ENCODE measurements at places on chromosomes 16 and 17.

- DNase-seq = no peak
These were observed 46.2 kb downstream of the CYB561 start for GRCh38 chr17:63399856-63400255.

DNA sequence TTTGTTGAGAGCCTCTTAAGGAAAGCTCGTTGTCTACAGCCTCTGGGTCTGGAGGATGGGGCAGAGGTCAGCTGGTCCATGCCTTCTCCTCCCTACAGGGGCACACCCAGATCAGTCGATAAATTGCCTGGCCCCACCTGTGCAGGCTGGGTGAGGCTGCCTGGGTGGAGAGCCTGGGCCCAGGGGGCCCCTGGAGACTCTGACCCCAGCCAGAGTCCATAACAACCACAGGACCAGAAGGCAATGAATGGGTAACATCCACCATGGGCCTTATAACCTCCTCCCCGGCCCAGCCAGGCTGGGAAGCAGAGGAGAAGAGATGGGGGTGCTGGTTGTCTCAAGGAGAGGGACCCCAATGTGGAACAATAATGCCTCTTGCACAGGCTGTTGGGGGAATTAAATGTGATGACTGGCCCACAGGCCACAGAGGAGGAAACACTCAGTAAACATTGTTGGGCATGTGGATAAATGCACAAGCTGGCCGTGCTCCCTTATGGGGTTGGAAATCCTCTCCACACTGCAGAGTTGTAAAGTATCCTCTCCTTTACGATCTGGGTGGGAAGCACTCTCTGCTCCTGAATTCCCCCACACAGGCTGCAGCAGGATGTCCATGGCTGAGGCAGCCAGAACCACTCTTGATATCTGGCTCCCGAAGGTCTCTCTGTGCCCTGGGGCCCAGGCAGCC, 56.7 kb upstream of the TOB1 start:
- no peak for DNase-seq

DNA sequence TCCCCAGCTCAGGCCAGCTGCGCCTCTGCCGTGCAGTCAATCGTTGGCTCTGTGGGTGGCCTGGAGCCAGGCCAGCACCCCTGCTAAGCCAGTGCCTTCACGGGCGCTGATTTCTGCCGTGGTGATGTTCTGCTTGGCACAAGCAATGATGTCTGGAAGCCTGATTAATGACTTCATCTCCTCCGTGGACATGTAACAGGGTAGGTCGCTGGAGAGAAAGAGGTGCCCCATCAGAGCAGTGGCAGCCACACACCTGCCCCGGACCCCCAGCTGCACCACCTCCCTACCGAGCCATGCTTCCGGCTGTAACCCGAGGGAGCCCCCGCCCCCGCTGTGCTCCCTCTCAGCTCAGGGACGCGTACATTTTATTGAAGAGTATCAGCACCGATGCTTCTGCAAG, 1.9 kb downstream of the ARL16 start:
- DNase-seq = no peak

- no peak for DNase-seq
These were observed 531.4 kb downstream of the CDH11 start for GRCh38 chr16:64590513-64590912.

DNA sequence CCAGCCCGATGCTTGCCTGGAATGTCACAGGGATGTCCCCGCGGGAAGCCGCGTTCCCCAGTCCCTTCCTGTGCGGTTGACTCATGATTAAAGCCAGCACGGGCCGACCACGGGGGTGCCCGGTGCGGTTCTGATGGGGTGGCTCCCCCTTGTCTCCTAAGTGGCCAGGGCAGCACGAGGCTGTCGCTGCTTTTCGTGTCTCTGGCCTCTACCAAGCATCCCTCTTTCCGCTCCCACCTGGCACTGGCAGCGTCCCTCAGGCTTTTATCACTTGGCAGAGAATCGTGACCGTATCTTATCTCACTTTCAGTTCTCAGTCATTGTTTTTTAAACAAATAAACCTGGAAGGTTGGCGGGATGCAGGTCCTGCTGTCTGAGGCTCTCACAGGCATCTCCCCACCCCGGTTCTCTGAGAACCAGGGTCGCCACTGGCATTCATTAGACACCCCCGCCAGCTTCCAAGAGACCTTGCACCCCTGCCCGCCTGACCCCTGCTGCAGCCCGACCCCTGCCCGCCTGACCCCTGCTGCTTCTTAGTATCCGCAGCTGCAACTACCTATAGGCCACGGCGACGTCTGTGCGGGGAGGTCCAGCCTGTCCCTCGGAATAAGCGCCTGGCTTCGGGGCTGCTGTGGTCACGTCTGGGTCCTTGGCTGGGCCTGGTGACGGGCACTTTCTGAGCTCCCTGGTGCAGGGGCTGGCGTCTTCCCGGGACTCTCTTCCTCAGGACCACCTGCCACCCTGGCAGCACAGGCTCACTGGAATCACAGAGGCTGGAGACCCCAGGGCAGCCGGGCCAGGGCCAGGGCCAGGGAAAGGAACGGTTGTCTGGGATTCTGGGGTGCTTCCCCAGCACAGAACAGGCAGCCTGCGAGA, 7.5 kb downstream of the C1QTNF8 start:
- DNase-seq = no peak

- no peak for DNase-seq
These were observed 5.3 kb downstream of the MPP2 start for GRCh38 chr17:43901861-43902589.

DNA sequence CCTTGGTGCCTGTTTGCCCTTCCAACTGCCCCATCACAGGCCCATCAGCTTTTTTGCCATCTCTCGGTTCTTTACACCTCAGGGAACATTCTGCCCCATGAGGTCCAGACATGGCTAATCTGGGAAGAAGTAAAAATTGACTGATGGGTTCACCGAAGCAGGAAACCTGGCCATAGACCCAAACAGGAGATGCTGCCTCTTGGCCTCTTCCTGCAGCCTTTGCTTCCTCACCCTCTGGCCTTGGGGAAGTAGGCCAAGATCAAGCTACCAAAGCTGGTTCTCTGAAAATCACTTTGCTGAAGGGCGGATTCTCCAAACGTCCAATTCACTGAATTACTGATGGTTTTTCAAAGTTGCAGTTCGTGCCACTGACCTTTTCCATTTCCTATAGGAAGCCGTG, 56.1 kb downstream of the ARSG start:
- DNase-seq = no peak

DNA sequence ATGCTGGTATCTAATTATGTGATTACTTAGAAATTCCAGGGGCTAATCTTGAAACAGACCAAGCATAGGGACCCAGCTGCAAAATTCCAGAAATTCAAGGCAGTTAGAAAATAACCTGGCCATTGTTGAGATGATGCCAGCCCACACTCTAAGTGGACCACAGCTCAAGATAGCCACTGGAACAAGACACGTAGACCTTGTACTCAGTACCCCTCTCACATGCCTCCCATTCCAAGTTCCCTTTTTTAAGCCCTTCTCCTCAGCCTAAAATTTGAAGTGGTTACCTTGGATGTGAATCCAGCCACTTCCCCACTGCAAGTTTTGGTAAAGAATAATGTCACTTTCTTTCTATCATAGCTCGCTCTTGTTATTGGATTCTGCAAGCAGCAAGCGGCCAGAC, 4.1 kb upstream of the ZNF19 start:
- DNase-seq = no peak

DNA sequence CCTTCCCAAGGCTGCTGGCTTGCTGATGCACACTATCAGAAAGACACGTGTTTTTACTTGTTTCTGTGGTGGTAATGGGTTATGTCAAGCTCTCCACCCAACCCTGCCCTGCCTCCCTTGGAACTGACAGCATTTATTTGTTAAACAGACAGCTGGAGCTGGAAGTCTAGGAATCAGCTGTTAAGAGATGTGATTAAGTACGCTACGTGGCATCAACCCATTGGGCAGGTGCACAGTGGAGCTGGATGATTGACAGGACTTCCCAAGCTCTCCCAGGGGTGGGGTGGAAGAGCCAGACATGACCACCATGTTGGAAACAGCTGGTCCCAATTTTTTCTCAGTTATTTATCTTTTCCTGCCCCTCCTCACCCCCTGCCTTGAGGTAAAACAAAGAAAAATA, 49.4 kb downstream of the ADAMTS18 start:
- DNase-seq = no peak

- DNase-seq = no peak
These were observed 287.6 kb upstream of the CDH11 start for GRCh38 chr16:65409510-65409909.

DNA sequence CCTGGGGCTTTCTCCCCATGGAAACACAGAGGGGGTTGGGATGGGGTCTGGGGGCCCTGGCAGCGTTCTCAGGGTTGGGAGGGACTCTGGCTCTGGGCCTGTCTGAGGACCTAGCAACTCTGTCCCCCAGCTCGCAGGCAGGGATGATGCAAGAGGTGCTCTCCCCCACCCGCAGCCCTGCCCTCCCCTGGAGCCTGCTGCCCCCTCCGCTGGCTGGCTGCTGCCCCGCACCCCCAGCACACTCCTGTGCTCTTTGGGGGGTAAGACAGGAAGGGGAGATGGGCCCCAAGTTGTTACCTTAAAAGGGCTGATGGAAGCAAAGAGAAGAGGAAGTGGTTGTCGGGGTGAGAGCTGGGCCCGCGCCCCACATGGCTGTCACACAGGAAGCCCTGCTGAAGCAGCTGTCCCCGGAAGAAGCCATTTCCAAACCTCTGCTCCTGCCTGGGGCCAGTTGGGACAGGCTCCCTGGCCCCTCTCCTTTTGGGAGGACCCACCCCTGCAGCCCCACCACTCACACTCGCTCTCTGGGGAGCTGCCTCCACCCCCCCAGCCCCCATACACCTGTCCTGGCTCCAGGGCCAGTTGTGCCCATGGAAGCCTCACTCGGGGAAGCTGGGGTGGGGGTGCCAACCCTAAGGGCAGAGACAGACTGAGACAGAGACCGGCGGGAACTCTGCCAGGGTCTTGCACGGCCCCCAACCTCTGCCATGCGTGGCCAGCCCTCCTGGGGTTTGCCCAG, 2.5 kb downstream of the CORO1A start:
- peak; percentile 95 for DNase-seq

DNA sequence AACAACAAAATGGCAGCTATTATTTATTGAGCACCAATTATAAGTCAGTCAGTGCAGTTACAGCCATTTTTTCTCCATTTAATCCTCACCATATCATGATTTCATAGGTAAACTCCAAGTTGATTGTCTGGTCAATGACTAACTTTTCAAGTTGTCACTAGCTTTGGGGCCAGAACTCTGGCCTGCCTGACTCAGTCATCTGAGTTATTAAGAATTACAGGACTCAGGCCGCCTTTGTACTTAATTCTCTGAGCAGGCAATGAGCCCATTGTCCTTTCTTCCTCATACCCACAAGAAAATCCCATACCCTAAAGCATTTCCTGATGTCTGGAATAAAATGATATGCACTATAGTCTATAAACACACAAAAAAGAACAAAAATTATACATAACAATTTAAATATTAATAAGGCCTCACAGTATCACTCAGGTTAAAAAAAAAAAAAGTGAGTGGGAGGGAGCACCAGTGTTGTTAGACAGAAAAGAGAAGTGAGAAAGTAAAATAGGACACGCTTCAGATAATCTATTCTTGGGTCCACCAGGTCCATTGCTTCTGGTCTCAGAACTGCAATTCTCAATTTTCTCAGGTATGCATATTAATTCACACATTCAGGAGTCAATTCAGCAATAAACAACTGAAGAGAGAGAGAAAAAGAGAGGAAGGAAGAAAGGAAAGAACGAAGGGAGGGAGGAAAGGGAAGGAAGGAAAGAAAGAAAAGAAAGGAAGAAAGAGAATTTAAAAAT, 70.2 kb downstream of the SPAG9 start:
- DNase-seq = no peak

- peak; percentile 74 for DNase-seq
These were observed 1.2 kb downstream of the GRB2 start for GRCh38 chr17:75404223-75404730.

DNA sequence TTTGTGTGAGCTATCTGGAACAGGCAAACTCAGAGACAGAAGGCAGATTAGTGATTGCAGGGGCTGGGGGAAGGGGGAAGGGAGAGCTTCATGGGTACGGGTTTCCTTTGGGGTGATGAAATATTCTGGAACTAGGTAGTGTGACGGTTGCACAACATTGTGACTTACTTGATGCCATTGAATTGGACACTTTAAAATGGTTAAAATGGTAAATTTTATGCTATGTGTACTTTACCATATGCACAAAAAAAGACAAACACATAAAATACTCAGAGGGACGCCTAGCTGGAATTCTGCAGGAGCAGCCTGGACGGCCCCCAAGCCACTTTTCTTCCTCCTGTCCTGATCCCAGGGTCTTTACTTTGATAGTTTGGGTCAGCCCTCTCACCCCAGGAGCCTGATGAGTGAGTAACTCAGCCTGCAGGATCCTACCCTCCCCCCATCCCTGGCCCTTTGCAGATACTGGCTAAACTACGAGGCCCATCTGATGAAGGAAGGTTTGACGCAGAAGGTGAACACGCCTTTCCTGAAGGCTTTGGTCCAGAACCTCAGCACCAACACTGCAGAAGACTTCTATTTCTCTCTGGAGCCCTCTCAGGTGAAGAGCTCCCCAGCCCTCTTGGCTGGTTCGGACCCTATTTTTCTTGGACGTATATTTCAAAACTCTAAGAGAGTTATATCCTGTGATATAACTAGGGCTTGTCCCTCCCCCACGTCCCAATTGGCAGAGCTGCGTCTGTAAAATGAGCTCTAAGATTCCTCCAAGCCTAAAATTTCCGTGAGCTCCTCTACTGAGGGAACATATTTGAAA, 7.8 kb downstream of the ADGRG3 start:
- no peak for DNase-seq

- no peak for DNase-seq
These were observed 11.7 kb upstream of the RPH3AL start for GRCh38 chr17:364308-364707.

DNA sequence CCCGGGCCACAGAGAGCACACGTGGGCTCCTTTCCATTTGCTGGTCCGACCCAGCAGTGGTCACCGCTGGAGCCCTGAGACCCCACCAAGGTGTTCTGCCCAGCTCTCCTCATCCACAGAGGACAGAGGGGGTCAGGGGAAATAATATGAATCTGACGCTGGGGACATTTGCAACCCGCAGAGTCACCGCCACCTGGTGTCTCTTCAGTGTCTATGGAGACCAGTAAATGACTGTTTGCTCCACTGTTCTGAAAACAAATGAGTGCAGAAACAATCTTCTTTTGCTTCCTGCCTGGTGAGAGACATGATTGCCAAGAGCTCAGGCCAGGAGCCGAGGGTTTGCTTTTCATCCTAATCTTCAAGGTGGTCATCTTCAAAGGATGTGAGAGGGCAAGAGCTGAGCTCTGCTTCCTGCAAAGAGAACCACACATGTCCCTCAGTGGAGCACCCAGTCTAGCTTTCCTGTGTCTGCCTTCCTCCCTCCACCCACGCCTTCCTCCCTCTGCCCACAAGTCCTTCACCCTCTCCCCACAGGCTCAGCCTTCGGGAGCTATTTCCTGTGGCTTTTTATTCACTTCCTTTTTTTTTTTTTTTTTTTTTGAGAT, 14.7 kb upstream of the KLHDC4 start:
- DNase-seq = peak; percentile 88

DNA sequence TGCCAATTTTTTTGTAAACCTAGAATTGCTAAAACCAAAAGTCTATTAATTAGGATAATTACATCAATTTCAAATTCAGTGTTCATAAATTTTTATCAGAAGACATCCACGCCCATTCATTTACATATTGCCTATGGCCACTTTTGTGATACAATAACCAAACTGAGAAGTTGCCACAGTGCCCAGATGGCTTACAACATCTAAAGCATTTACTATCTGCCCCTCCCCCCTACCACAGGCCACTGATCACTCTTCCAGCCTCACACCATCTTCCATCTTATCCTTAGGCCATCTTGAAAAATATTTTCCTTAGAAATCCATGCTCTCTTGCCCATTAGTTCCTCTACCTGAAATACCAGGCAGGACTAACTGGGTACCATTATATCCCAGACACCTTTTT, 6.3 kb upstream of the PRKAR1A start:
- DNase-seq = no peak
